Kidney tubule cell (primary cell): ENCODE measurements at places on chromosomes 5 and 9.
A peak's percentile ranks its signal among the peaks of the same experiment; 100 is the strongest.

- DNase-seq = no peak
These were observed 17.5 kb downstream of the UBE2QL1 start for GRCh38 chr5:6465831-6466790.

GRCh38 chr9:79572608-79573411 is 1.0 kb downstream of the TLE4 start:
- peak; percentile 17 for DNase-seq

DNA sequence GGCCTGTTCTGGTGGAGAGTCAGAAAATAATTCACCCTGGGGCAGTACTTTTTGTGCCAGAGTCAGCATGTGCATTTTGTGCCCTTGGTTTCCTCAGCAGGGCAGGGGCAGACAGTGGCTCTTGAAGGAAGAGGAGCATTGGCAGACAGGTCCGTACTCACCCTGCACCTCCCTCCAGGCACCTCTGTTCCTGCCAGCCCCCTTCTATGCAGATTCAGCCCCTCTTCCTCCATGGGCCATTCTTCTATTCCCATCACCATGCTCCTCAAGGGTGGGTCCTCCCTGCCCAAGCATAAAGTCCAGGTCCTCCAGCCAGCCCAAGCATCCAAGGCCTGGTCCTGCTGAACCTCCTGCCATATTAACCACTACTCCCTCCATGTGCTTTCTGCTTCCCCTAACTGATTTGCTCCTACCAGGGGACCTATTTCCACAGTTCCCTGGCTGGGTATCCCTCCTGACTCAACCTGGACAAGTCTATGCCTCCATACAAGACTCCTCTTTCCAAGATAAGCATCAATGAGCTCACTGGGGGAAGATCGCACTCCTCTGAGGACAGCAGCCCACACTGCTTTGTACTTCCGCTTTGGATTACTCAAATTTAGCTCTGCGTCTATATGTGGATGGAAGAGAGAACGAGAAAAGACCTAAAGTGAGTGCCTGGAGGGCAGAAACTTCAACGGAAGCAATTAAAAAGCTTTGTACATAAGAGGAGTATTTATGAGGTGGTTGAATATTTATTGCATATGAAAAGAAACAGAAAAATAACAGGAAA is 9.3 kb upstream of the ACSL6 start:
- DNase-seq = no peak

DNA sequence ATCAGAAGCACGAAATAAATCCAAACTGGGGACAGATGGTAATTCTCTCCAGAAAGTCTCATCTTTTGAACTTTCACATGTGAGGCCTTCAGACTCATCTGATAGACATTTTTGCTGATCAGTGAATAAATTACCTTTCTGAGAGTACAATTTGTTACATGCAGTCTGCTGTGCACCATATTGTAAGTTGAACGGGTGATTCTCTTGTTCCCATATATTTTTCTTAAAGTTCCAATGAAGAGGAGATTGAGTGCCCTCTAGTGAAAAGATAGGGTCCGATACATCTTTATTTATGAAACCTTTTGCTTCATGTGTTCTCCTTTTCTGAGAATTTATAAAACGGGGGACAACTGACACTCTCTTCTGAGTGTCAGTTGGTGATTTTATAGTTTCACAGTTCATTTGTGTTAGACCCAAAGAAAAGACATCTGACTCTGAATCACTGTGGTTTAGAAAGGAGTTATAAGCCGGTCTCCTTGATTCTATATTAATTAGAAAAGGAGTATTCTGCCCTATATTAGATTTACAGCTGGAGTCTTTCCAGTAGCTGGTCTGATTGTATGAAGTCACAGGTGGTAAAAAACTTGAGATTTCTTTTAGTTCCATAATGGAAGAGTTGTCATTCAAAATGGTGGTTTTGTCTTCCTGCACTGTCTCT is 30.4 kb downstream of the GNG10 start:
- peak; percentile 54 for DNase-seq

DNA sequence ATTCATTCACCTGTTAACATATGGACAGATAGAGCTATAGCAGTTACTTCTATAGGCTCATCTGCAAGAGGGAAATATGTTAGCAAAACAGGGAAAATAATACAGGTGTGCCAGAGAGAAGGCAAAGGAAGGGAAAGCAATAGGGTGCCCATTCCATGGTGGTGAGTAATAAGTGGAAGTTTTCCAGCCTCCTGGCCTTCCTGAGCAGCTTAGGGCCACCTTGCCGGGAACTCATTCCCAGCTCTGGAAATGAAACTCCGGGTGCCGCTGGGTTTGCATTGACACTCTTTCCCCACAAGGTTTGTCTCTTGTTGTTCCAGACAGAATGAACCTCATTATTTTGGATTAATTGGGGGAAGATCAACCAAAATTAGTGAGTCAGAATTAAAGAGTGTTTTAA is 58.4 kb downstream of the SLC1A3 start:
- peak; percentile 67 for DNase-seq

DNA sequence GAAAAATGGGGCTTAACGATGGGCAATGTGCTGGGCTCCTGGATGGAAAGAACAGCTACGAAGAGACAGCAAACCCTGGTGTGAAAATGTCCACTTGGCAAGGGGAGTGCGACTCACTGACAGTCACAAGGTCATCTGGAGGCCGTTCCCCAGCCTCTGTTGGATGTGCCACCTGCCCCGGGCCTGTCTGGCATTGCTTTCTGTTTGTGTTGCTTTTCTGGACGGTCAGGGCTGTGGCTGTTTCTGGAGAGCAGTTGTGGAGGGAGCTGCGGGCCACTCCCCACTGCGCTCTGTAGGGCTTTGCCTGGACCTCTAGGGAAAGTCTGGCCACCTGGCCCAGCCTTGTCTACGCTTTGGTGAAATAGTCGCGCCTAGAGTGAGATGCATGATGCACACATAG is 185.3 kb downstream of the IRX1 start:
- DNase-seq = no peak

- peak; percentile 43 for DNase-seq
These were observed at the start of gene UNC5A for GRCh38 chr5:176810081-176810597. TSS of gene UNC5A (plus strand) at chr5:176810559. CDS start at chr5:176810751, 192 bp downstream.

GRCh38 chr9:119537138-119537537 is 167.9 kb upstream of the BRINP1 start:
- no peak for DNase-seq

DNA sequence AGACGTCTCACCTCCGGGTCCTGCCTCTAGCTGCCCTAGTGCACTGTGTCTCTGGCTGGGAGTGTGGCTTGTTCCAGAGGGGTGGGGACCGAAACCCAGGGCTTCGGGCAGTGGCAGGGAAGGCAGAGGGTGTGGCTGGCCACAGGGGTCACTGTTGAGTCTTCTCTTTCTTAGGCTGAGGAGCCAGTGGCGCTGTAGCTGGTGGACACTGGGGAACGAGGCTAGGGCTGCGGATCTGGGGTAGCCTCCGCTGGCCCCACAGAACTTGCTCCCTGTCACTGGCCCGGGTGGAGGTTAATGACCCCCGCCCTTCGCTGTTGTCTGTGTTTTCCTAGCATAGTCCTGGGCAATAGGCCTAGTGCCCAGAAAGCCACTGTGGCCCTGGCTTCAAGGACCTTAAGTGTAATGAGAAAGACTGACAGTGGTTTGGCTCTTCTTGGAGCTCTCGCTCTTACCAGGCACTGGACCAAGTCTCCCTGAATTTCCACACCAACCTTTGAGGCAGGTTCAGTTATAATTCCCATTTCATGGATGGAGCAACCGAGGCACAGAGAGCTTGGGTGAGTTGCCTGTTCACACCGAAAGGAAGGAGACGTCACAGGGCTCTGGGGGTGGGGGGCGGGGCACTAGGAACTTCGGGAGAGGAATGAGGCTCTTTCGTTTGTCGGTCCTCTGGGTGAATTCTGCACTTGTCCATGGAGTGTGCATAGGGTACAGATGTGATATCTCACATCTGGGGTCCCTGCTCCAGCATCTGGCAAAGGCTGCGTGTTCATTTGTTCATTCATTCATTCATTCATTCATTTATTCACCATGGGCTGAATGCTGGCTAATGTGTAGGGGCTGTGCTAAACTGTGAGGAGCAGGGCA is 4.8 kb upstream of the IER5L start:
- peak; percentile 26 for DNase-seq

DNA sequence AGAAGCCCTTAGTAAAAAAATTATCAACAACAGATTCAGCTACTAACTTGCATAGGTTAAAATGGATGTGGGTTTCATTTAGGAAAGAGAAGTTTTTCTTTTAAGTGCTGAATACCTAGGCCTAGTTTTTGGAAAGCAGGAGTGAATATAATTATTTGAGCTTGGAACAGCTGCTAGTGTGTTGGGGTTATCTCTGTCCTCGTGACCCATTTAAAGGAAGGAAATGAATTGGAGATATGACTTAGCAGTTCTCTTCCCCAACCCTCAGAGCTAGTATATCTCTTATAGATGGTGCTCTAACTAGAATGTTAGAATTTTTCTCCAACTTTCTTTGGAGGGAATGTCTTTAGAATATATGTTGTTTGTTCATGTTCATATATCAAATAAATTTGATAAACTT is 38.6 kb downstream of the ZNF366 start:
- no peak for DNase-seq

DNA sequence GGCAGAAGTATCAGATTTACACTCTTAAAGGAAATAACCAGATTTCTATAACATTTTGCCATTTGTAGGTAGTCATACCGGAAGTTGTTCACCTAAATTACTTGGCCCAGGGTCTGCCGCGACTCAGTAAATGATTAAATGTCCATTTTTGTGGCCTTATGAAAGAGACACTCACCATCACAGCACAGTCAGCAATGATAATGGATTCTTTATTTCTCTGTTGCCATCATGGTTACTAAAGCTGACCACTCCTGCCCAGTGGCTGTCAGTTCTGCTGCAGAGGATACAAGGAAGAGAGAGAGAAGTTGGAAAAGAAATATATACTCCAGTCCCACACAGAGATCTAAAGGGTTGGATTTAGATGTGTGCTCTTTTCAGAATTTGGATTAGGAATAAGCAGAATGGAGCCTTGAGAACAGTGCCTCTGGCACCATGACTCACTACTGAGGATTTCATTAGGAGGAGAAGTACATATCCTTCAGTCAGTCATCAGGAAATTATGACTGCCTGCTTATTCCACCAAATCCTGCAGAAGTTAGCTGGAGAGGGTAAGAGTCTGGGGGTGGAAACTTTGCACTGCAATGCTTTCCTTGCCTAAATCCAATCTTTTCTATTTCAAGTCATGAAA is 72.8 kb upstream of the EFNA5 start:
- peak; percentile 79 for DNase-seq

DNA sequence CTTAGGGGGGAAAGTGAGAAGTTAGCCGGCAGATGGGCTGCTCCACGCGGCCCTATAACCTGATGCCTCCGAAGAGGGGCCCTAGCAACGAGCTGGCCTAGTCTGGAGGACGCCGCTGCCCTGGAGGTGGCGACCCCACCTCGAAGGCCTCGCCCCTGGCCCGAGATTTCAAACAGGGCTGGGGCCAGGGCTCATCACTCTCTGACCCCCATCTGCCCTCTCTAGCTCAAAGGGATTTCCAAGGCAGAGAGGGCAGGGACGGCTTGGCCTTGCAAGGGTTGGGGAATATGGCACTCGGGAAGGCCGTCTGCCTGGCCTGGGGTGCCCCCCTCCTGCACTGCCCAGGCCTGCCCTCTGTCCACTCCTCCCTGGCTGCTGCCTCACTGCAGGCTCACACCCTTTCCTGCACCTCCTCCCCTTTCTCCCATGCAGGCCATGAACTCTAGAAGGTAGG is 25.5 kb upstream of the TIFAB start:
- no peak for DNase-seq

DNA sequence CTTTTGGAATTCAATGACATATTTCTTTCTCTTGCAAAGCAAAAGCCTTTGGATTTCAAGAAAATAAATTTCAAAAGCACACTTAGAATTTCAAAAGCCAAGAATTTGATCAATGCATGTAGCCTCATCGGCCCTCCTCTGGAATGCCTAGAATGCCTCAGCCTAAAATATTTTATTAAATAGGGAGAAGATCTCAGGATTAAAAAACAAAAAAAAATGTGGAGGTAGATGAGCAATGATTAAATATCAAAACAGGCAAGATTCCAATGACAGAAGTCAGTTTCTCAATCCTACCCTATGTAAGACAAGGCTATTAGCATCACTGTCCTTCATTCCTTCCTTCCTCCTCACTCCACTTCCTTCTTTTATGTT is 169.0 kb downstream of the CDH6 start:
- DNase-seq = no peak

- peak; percentile 44 for DNase-seq
These were observed 53.2 kb downstream of the FNBP1 start for GRCh38 chr9:129989740-129990139.

DNA sequence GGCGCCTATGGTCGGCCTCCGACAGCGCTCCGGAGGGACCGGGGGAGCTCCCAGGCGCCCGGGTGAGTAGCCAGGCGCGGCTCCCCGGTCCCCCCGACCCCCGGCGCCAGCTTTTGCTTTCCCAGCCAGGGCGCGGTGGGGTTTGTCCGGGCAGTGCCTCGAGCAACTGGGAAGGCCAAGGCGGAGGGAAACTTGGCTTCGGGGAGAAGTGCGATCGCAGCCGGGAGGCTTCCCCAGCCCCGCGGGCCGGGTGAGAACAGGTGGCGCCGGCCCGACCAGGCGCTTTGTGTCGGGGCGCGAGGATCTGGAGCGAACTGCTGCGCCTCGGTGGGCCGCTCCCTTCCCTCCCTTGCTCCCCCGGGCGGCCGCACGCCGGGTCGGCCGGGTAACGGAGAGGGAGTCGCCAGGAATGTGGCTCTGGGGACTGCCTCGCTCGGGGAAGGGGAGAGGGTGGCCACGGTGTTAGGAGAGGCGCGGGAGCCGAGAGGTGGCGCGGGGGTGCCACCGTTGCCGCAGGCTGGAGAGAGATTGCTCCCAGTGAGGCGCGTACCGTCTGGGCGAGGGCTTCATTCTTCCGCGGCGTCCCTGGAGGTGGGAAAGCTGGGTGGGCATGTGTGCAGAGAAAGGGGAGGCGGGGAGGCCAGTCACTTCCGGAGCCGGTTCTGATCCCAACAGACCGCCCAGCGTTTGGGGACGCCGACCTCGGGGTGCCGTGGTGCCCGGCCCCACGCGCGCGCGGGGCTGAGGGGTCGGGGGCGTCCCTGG is 561 bp downstream of the DAPK1 start:
- peak; percentile 70 for DNase-seq

GRCh38 chr9:4228606-4229005 is 71.3 kb downstream of the GLIS3 start:
- peak; percentile 53 for DNase-seq

DNA sequence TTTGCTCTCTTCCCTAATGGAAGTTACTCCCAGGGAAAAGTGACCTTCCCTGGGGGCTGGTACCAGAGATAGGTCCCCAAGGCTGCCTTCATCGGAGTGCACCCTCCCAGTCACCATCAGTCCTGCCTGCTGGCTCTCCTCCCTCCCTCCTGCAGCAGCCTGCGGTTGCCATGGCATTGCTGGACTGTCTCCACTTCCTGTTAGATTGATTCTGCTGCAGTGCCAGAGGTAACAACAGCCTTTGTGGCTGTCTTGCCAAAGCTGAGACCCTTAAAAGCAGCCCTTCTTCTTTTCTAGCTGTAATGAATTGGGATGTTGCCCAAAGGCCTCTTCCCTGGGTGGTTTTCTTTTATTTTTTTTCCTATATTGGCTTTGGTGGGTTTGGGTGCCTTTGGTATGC is 78.1 kb upstream of the PRLR start:
- DNase-seq = peak; percentile 32

- no peak for DNase-seq
These were observed 179.7 kb upstream of the ISL1 start for GRCh38 chr5:51203598-51203997.

- no peak for DNase-seq
These were observed 619.1 kb upstream of the COX7C start for GRCh38 chr5:85998656-85999055.
